ENCODE measurements at places on chromosomes 2 and 18.

DNA sequence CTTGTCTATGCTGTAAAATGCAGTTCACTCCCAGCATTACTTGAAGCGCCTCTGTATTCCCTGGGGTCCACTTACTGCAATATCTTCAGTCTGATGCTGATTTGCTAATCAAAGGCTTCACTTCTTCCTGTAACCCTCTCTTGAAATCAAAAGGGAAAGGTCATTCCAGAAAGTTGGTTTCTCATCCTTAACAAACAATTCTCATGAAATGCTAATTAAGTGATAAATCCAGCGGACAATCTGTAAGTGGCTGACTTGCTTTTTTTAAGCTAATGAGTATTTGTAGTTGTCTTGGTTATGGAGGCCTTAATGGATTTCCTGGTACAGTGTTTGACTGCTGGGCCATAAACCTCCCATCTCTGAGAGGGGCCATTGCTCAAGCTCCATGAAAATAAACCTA lies 499.6 kb upstream of the HS6ST1 start:
- DNase-seq = no peak

GRCh38 chr18:61950371-61950770 lies 57.6 kb upstream of the RNF152 start:
- DNase-seq = no peak

GRCh38 chr2:43576981-43577892 lies 18.6 kb downstream of the THADA start:
- no peak for DNase-seq

- no peak for DNase-seq
Observed at GRCh38 chr2:16247326-16248122, 307.2 kb downstream of the MYCN start.

GRCh38 chr2:167925758-167926157 lies 321.6 kb downstream of the STK39 start:
- no peak for DNase-seq

DNA sequence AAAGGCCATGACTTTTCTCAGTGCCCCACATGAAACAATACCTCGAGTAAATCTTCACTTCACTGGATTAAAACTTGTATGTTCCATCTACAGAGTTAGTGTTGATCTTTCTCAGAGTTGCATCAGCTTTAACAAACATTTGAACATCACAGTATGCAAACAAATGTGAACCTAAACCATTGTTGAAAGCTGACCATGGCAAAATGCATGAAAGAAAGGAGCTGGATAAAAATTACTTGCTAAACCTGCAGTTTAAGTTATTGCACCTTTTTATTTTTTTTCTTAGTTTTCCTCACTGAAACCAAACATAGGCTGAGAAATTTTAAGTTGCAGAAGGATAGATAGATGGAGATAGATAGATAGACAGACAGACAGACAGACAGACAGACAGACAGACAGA lies 107.2 kb upstream of the UGP2 start:
- DNase-seq = no peak

DNA sequence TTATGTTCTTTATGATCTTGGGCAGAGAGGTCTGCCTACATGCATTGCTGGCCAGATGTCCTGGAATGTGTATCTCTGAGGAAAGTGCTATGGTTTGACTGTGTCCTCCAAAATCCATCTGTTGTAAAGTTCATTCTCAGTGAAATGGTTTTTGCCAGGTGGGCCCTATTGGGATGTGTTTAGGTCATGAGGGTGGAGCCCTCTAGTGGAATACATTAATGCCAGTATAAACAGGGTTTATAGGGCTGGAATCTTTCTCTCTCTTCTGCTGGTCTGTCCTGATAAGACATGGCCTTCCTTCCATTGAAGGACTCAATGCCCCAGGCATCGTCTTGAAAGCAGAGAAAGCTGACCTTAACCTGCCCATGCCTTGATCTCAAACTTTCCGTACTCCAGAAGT lies 258.5 kb downstream of the RPIA start:
- no peak for DNase-seq

- no peak for DNase-seq
Observed at GRCh38 chr18:50819027-50819727, 639 bp downstream of the MRO start.

DNA sequence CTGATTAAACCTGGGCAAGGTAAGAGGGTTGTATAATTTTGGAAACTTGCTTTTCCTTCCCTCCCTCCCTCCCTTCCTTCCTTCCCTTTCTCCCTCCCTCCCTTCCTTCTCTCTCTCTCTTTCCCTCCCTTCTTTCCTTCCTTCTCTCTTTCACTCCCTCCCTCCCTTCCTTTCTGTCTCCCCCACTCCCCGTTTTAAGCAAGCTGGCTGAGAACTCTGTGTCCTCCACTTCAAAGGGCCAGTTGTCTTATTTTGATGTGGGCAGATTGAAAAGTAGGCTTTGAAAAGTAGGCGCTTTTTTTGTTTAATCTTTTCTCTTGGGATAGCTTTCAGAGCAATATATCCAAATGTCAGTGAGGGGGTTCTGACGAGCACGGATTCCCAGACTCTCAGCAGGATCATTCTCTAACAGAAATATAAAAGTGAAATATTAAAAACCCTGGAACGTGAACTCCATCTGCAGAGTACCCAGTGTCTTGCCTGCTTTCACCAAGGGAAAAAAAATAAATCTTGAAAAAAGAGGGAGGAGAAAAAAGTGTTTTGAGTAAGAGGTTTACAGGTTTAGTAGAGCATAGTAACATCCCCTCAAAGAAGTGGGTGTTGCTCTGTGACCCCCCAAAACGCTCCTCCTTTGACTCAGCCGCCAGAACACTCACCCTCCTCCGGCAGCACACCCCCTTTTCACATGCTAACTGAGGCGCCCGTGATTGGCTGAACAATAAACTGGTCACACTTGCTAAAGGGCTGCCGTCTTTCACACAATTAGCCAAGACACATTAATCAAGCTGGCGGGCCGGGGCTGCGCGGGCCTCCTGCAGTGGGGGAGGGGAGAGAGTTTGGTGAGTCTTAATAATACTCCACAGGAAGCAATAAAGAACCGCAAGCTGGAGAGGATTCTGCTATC lies 52.2 kb downstream of the CDK15 start:
- no peak for DNase-seq

DNA sequence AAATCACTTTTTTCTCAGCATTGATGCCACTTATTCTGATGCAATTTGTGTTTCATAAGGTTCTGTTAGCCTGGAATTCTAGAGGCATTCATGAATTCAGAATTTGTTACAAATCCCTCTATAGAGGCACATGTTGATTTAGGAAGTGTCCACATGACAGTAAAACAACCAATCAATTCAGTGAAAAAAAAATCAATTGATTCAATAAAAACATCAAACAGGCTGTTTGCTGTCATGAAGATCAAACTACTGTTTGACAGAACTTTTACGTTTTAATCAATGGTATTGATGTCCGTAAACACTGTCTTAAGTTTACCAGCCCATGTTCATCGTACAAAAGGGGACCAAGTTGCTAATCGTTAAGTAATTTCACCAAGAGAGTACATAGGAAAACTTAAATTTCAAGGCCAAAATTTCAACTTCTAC lies 261.5 kb downstream of the FIGN start:
- no peak for DNase-seq

GRCh38 chr2:191350826-191351225 lies 105.6 kb downstream of the MYO1B start:
- no peak for DNase-seq
